AG10803 (cell line): ENCODE measurements at places on chromosomes 7 and 10.
A peak's percentile ranks its signal among the peaks of the same experiment; 100 is the strongest.

- DNase-seq = no peak
Measured at GRCh38 chr10:44990965-44991364, 9.8 kb upstream of the ZNF22 start.

DNA sequence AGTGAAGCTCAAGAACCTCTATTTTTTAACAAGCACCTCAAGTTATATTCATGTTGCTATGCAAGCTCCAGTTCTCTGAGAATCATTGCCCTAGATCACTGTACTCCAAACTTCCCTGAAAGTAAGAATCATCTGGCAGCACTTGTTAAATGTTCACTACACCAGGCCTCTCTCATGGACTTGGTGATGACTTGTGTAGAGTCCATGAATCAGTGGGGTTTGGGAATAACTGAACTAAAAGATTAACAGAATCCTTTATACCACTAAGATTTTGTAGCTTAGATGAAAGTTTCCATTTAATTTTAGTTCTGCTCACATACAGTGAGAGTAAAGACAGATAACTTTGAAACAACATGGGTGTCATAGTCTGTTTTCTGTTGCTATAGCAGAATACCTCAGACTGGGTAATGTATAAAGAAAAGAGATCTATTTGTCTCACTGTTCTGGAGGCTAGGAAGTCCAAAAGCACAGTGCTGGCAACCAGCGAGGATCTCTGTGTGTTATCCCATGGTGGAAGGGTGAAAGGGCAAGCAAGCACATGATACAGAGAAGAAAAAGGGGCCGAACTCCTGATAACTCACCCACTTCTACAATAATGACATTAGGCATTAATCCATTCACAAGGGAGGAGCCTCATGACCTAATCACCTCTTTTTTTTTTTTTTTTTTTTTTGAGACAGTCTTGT lies 27.9 kb upstream of the AOAH start:
- DNase-seq = no peak

DNA sequence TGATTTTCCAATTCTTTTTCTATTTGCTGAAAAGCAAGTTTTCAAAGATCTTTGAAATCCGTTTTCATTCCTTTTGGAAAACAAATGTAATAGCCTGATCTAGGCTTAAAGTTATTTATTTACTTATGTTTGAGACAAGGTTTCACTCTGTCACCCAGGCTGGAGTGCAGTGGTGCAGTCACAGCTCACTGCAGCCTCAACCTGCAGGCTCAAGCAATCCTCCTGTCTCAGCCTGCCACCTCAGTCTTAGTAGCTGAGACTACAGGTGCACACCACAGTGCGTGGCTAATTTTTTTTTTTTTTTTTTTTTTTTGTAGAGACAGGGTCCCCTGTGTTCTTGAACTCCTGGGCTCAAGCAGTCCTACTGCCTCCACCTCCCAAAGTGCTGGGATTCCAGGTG lies 4.6 kb downstream of the ST7 start:
- DNase-seq = no peak

DNA sequence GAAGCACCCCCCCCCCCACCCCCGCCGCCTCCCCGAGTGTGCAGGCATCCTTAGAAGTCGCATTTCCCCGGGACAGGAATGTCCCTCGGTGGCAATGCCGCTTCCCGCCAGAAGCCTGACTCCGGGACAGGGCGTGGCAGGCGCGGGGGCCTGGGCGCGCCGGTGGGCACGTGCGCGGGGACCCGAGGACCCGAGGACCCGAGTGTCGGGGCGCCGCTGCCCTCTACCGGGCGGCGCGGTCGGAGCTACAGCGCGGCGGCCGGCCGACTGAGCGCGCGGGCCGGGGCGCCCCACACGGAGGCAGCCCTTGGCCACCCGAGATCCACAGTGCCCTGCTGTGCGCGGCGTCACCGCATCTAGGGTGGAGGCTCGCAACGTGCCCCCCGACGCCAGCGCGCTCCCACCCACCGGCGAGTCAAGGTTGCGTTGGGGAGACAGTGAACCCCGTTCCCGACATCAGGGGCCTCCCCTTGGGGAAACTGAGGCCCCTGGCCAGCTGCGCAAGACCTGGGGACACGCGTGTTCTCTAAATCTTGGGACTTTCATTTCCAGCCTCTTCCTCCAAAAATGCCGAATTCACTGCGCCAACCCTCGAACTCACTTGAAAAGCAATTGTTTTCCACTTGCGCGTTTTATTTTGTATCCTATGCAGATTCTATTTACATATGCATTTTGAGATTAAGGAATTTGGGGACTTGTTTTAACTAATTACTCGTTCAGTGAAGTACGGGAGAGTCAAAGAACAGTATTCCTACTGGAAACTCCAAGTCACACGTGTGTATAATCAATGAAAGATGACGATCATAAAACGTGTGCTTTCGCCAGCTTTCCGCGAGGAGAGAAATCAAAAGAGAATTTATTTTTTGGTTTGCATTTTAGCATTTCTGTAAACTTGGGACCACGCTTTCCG lies 3.1 kb upstream of the CUX1 start:
- peak; percentile 26 for DNase-seq

DNA sequence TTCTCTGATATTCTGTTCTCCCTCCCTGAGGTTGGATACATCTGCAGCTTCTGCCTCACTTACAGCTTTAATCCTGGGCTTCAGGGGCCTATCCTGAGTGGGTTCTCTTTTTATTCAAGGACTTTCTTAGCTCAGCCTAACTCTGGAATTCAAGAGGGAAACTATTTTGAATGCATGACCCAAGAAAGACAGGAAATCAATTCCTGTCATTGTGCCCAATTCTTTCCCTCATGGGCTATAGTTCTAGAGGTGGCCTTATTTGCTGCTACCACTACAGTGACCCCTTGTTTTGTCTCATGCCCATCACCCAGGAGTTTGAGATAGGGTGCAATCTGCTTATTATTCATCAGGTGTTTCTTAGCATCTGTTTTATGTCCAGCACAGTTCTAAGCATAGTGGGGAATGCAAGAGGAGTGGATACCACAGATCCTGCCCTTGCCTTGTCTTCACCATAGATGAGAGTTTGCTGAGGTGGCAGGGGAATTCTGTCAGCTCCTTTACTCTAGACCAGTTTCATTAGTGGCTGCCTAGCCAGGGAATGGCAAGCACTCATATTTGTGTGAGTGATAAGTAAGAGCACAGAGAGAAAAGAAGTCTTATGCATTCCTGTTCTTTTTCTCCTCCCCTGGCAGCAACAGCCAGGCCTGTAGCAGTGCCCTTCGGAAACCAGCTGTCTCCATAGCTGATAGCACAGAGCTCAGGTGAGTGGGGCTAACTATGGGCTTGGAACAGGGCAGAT lies 19.4 kb downstream of the STRIP2 start:
- no peak for DNase-seq

DNA sequence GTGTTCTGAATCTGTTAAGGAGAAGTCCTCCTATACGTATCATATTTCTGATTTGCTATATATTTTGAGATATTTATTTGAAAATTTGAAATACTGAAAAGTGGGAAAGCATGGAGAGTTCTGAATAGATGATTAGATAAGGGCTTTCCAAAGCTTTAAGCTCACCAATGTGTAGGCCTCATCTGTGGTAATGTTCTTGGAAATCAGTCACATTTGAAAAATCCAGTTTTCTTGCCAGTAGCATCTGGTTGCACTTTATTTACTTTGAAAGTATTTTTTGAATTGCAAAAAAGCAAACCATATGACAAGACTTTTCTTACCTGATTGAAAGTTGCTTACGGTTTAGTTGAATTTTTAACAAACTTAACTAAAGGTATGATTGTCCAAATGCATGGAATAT lies 21.7 kb downstream of the ADD3 start:
- peak; percentile 78 for DNase-seq

- DNase-seq = no peak
Measured at GRCh38 chr7:94639384-94639783, 16.5 kb downstream of the SGCE start.

GRCh38 chr7:101624246-101625001 lies 4.7 kb downstream of the MYL10 start:
- no peak for DNase-seq

DNA sequence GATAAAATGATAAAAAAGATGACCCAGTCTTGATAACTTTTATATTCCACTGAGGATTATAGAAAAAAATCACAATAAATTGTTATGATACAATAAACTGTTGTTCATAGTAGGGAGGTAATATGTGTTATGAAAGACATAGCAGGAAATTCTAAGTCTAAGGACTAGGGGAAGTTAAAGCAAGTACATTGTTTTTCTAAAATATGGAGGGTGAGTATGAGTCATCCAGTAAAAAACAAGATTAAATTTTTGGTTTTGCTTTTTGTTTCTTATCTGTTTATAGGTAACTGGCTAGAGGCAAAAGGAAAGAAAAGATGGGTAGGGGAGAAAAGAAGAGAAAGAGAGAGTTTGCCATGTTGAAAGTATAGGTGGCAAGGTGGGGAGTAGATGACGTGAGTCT lies 188.4 kb downstream of the POLR1F start:
- no peak for DNase-seq

DNA sequence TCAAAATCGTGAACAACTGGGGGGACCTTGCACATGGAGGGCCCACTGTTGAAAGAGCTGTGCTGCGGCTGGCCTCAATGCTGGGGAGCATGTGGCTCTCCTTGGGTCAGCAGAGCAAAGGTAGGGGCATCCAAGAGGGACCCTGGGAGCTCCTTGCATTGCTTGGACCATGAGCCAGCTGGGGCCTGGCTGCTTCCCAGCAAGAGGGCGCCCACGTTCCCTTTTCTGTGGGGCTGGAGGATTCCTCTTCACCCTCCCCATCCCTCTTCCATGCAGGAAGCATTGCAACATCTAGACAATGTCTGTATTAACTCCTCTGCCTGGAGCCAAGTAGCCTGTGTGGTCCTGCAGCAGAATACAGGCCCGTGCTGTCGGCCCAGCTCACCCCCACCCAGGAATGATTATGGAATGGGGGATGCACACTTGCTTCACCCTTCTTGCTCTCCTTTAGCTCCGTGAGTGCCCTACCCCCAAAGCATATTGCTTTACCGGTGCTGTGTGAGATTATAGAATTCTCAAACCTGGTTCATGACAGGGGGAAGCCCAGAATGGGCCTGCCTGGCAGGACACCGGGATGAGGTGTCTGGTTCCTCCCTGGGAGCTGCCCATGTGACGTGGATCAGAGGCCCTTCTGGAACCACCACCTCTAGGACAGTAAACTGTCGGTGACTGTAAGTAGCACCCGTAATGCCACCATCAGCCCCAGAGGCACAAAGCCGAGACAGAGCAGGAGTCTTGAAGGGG lies 61.9 kb downstream of the SYPL1 start:
- DNase-seq = peak; percentile 73
